Activated CD8-positive, alpha-beta memory T cell treated with anti-CD3 and anti-CD28 coated beads for 4 hours (primary cell): ENCODE measurements at places on chromosomes 12 and 14.

- no peak for DNase-seq
Observed at GRCh38 chr12:66739266-66739665, 60.4 kb upstream of the GRIP1 start.

GRCh38 chr12:46770501-46771183 is 55.2 kb downstream of the SLC38A4 start:
- DNase-seq, result no peak

- DNase-seq, result no peak
Observed at GRCh38 chr12:26939192-26939832, 1.0 kb downstream of the FGFR1OP2 start.

DNA sequence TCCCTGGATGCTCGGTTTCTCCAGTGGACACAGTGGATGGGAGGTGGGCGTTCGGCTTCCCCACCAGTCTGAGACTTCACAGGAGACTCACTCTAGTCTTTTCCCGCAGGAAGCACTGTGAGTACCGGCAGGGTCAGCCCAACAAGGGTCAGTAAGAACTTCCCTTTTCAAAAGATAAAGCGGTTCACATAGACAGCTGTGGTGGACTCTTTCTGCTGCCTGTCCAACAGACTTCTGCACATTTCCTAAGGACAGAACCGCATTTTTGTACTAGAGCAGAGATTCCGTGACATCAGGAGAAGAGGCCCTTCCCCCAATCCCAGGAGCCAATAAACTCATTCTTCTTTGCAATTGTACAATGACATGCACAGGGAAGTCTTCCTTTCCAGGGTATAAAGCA is 10.4 kb downstream of the LTBR start:
- no peak for DNase-seq

GRCh38 chr14:54108481-54109471 is 152.2 kb upstream of the BMP4 start:
- no peak for DNase-seq

DNA sequence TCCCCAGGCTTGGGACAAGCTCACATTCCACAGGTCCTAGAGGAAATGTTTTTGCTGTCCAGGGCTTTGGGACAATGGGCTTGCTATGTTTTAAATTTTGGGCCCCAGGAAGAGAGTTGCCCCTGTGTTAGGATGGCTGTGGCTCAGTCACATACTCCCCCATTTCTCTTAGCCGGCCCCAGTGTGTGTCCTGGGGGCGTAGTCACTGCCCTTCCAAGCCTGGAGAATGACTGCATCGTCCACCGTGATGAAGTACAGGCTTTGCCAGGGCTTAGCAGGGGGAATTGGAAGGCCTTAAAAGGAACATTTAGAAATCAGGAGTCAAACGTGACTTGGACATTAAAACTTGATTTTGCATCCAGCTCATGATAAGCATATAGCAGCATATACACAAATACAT is 293.6 kb downstream of the CACNA1C start:
- no peak for DNase-seq

DNA sequence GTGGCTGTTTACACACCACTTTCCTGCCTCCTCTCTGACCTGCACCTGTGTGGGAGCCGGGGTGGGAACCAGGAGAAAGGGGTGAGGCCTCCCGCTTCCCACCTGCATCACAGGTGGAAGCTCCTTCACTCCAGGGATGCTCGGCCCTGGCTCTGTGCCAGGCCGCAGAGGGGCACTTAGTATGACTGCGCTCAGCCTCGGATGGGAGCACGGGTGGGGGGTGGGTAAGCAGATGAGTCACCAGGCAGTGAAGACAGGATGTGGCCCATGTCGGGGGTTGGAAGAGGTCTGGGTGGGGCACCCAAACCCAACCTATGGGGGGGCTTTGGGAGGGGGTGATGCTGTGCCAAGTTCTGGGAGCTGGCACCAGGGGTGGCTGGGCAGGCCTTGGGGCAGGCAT is 7.4 kb upstream of the CYP46A1 start:
- DNase-seq, result no peak

DNA sequence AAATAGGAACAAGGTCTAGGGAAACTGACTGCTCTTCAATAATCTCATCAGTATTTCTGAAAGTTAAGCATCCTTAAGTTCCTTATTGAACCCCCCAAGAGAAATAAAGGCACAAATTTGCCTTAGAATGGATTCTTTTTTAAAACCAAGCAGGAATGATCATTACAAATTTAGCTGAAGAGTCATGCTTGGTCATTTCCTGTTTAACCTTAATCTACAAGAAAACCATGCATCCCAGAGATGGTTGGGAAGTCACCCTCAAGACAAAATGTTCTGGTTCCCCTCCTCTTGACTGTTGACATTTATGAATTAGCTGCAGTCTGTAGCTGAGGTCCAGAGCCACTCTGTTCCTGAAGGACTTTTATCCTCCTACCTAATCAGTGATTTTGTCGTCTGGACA is 291.8 kb upstream of the G2E3 start:
- no peak for DNase-seq

DNA sequence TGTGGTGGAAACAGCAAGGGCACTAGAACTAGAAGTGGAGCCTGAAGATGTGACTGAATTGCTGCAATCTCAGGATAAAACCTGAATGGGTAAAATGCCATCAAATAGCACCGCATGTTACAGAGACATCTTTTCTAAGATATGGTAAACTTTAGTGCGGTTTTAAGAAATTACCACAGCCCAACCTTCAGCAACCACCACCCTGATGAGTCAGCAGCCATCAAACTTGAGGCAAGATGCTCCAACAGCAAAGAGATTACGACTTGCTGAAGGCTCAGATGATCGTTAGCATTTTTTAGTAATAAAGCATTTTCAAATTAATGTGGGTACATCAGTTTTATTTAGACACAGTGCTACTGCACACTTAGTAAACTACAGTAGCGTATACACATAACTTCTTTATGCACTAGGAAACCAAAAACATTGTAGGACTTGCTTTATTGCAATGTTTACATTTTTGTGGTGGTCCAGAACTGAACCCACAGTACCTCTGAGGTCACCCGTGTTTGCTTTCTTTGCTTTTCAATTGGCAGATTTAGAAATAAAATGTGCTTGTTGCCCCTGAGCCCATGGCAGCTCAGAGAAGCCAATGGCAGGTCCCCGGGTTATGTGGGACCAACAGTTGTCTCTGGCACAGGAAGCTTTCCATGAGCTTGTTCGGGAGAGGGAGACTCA is 15.9 kb downstream of the GOLGA3 start:
- no peak for DNase-seq

DNA sequence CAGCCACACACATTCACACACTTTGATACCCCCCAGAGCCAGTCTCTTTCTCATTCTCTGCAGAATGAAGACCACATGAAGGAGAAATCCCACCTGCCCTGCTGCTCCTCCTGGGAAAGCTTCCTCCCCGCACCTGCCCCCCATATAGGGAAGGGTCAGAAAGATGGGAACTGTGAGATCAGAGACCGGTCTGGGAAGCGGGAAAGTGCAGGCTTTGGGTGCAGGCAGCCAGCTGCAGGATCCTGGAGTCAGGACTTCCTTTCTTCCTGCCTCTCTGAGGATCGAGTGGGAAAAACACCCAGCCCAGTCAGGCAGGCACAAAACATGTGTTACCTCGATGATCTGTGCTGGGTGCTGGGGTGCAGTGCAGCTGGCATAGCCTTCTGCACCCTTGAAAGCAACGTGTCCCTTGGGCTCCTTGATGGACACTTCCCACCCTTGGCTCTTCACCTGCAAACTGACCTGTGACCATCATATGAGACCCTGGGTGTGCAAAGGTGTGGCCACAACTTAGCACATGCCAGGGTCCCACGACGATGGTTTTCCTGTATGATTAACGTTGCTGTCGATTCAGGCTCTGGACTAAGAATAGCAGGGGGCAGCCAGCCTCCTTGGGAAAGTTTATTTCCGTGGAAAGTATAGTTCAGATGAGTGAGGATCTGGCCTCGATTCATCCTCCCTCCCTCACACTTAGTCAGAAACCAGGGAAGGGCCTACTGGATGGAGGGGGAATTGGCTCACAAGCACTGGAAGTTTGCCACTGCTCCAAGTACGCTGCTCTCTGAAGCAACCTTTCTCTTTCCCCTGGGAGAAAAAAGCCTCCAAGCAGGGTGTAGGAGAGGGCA is 105.4 kb upstream of the MED13L start:
- DNase-seq, result no peak

- no peak for DNase-seq
Observed at GRCh38 chr14:37641117-37641516, 45.7 kb downstream of the TTC6 start.

- DNase-seq, result no peak
Observed at GRCh38 chr12:62732861-62733427, 202.0 kb downstream of the PPM1H start.

- DNase-seq, result no peak
Observed at GRCh38 chr12:41724216-41724615, 420.5 kb downstream of the GXYLT1 start.

DNA sequence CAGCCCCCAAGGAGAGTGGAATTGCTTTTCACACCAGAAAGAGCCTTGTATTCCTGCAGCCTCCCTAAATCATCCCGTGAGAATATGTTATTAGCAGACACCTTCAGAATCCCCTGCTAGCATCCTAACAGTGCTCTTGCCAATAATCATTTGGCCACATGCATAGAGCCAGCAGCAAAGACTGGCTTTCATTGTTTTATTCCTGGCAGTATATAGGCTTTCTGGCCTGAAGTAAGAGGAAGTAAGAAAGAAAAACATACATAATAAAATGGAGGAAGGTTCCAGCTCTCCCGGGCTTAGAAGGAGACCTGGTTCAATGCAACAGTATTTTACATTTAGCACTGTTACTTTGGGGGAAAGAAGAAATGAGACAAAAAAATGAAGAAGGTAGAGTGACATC is 176.7 kb upstream of the ATF7IP start:
- no peak for DNase-seq

- DNase-seq, result no peak
Observed at GRCh38 chr14:77099425-77100167, 1.5 kb downstream of the CIPC start.
